ENCODE measurements at places on chromosomes 5 and 9. TPM values are rescaled to one million over a fixed set of nuclear protein-coding genes. Genes with fewer than 3 reads are reported as not detected.

Gene FGD3
- total RNA-seq, result 2.7 TPM

Gene BTNL8
- total RNA-seq, result not detected

Gene ELOVL7
- 0.73 TPM for total RNA-seq

Gene PKN3
- total RNA-seq, result 5.7 TPM

Gene LVRN
- 0.65 TPM for total RNA-seq

Gene PCDHA13
- not detected for total RNA-seq

Gene TMEFF1
- not detected for total RNA-seq

Gene LRRC19
- not detected for total RNA-seq

Gene ARL14EPL
- total RNA-seq, result not detected

Gene FRMPD1
- total RNA-seq, result 1.6 TPM

Gene JAKMIP2
- total RNA-seq, result 0.27 TPM

Gene PCDHB1
- not detected for total RNA-seq

Gene CDH9
- not detected for total RNA-seq

Gene GEMIN5
- total RNA-seq, result 13.7 TPM

Gene PTGR1
- total RNA-seq, result 44.6 TPM

Gene MRPS2
- total RNA-seq, result 41.7 TPM

Gene GOLM1
- 3.7 TPM for total RNA-seq

Gene PAEP
- not detected for total RNA-seq

Gene MEIKIN
- total RNA-seq, result not detected

Gene CDO1
- 9.2 TPM for total RNA-seq

Gene VLDLR
- 121 TPM for total RNA-seq

Gene PPP1R26
- total RNA-seq, result 23.3 TPM

Gene CCDC183
- 1.5 TPM for total RNA-seq

Gene CD74
- 263 TPM for total RNA-seq

Gene AHRR
- total RNA-seq, result 1.8 TPM

Gene CCDC192
- not detected for total RNA-seq

Gene C5orf46
- total RNA-seq, result 2.0 TPM

Gene FOXI1
- total RNA-seq, result not detected

Gene ZNF346
- total RNA-seq, result 5.7 TPM

Gene ACO1
- 63.0 TPM for total RNA-seq

Gene SLC24A2
- total RNA-seq, result not detected

Gene PDE8B
- 0.62 TPM for total RNA-seq

Gene PDCD1LG2
- 2.4 TPM for total RNA-seq

Gene ITGA2
- 0.97 TPM for total RNA-seq

Gene COL15A1
- 55.9 TPM for total RNA-seq

Data from Right ventricle myocardium superior (tissue), 1 donor.